Stimulated activated CD8-positive, alpha-beta memory T cell treated with anti-CD3 and anti-CD28 coated beads, Interleukin-4, amount 100 ng/mL, for 24 hours (primary cell): ENCODE measurements at places on chromosomes 12 and 14.

GRCh38 chr12:52924764-52925716, 20.2 kb upstream of the KRT8 start:
- DNase-seq: no peak

DNA sequence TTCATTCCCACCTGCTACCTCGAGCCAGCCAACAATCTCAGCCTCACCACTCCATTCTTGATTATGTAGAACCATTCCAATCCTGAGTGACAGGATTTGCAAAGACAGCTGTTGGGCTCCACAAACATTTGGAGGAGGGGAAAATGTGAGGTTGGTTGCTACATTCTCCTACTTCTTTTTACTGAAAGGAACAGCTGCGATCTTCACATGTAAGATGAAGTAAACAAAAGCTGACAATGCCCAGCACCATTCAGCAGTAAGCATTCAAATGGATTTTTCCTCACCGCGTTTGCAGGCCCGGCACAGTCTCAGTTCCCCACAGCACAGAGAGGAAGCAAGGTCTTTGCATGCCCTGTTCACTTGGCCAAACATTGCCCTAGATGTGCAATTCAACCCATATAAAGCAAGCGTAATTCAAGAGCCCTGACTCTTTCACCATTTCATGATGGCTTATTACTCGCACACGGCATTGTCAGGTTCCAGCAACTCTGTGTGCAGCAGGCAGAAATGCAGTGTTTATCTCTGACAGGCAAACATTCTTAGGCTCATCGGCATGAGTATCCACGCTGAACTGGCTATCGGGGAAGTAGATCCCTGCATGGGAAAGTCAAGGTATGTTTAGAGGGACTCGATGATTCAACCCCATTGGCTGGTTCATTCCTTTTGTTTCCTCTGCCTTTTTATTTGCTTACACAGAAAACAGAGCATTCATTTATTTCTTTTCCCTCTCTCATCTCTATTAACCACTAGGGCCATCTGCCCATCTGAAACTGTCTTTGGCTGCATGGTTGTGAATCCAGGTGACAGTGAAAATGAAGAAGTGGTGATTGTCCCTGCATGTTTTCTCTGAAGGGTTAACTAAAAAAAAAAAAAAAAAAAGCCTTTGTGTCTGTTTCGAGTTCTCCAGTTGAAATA, 236.1 kb upstream of the PLEKHG7 start:
- no peak for DNase-seq

- no peak for DNase-seq
Observed at GRCh38 chr14:68937471-68938270, 41.4 kb downstream of the ACTN1 start.

GRCh38 chr12:78359520-78359919, 505.1 kb upstream of the SYT1 start:
- no peak for DNase-seq

DNA sequence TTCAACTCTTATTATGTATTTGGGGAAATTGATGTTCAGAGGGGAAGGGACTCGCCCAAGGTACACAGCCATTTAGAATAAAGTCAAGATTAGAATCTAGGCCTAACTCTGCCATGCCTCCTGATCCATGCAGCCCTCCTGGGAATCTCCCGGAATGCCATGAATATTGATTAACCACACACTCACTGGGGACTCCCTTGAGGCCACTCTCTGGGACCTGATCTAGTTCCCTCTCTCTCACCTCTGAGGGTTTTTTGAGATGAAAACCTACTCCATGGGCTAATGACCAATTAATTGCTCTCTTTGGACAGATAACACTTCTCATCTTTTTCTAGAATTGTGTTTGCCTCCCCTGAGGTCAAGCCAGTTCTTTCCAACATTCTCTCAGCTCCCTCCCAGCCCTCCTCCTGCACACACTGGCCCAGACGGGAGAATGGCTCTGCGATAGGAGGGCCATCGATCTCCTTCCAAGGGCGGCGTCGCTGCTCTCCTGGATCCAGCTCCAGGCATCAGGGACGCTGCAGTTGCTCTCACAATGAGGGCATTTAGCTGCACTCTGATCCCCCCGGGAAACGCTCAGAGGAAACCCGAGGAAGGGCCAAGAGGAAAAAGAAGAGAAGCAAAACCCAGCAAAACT, 22.6 kb downstream of the WSCD2 start:
- DNase-seq: no peak

DNA sequence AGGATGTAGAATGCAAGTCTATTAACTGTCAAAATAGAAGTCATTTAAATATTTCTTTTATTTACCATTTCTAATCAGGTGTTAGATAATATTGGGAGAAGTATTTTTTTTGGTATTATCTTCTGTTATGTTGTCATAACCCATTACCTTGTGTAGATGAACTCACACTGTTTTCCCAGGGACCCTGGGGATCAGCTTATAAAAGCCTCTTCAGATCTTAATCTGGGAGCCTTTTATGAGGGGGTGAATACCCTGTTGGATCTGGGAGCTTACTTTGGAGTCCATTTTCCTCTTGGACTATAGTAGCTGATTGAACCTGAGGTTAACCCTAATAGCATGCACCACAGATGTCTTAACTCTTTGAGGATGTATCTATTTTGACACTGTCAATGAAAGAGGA, 176.3 kb upstream of the ATP2B1 start:
- DNase-seq: no peak

DNA sequence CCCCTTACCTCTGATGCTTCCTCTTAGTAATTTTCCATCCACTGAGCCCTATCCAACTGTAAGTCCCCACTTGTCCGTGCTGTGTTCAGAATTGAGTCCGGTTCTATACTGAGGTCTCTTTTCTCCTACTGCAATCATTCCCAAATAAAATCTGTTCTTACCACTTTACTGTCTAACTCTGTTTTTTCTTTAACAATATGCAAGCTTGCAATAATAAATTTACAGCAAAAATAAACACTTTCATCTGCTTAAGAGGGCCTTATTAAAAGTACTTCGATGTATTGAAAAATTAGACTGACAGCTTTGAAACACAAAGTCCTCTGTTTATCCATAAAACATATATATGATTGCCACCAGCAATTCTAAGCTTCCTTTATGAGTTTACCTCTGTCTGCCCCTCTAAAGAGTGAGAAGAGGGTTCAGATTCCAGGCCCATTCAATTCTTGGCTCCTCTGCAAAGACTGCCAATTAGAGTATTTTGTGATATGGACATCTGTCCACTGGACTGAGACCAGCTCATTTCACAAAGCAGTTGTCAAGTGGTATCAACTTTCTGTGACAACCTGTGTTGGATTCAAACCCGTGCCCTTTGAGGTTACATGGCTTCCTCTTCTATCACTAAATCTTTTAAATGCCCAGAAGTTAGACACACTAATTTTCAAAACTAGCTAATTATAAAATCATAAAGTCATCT, 39.9 kb upstream of the G2E3 start:
- DNase-seq: no peak
